ENCODE measurements at places on chromosomes 16 and 17.
A peak's percentile ranks its signal among the peaks of the same experiment; 100 is the strongest.

DNA sequence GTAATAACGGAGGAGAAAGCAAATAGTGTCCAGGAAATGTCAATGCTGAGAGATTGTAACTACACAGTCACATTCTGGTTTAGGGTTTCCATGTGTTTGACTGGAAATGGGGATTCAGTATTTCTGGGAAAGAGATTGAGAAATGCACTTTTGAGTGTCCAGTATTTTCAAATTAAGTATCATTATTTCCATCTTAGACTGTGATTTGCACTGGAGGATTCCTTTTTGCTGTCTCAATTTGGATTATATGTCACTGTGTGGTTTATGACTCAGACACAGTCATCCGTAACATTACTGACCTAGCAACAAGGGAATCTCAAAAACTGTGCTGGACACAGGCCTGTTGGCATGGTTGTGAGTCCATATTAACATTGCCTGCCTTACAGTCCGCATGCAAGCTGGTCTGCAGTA, 681.4 kb downstream of the CDH11 start:
- no peak for DNase-seq

GRCh38 chr16:67415872-67416793, at the start of gene ZDHHC1:
Gene ZDHHC1, minus strand, starts transcription at chr16:67416477. Its CDS starts 8,702 bp downstream, at chr16:67407775.
- peak; percentile 53 for DNase-seq

DNA sequence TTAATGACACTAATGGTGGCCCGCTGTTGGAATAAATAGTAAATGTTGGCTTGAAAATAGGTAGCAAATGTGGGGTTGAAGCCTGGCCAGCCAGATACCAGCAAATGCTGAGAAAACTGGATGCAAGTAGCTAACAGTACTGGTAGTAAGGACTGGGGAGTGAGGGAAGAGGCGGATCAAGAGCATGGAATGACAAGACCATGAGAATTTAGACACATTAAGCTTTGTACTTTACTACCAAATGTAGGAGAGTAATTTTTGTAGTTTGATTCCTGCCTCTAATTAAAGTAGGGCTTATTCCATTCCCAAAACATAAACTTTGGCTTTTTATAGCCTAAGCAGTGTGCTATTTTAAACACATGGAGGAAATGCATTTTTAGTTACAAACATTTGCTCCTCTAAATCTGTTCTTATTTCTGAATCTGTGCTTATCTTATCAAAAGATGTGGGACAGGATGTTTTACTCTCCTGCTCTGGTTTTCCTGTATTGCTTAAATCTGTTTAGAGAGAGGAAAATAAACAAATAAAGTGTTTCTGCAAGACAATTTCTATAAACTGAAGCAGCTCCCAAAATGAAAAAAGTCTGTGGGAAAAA, 44.1 kb downstream of the CFDP1 start:
- DNase-seq: no peak

DNA sequence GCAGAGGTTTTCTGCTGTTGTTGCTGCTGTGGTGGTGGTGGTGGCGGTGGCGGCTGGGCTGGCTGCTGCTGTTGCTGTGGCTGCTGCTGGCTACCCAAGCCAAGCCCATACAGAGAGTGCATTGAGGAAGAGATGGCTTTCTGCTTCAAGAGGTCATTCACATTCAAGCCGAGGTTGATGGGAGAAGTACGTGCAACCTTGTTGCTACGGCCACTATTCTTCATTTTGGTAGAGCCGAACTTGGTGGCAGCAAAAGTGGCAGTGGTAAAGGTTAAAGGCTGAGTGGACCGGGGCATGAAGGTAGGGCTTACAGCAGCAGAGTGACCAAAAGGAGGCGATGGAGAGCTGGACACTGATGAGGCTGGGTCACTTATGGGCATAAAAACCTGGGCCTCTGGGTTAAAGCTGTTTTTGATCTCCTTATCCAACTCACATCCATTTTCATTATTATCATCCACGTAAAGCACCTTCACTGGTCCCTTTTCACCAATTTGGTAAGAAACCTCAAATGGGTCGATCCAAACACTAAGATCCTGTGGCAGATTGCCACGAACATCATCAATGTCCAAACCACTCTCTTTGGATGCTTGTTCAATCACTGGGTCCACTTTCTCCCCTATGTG, 2.8 kb downstream of the TOB1 start:
- DNase-seq: peak; percentile 44

DNA sequence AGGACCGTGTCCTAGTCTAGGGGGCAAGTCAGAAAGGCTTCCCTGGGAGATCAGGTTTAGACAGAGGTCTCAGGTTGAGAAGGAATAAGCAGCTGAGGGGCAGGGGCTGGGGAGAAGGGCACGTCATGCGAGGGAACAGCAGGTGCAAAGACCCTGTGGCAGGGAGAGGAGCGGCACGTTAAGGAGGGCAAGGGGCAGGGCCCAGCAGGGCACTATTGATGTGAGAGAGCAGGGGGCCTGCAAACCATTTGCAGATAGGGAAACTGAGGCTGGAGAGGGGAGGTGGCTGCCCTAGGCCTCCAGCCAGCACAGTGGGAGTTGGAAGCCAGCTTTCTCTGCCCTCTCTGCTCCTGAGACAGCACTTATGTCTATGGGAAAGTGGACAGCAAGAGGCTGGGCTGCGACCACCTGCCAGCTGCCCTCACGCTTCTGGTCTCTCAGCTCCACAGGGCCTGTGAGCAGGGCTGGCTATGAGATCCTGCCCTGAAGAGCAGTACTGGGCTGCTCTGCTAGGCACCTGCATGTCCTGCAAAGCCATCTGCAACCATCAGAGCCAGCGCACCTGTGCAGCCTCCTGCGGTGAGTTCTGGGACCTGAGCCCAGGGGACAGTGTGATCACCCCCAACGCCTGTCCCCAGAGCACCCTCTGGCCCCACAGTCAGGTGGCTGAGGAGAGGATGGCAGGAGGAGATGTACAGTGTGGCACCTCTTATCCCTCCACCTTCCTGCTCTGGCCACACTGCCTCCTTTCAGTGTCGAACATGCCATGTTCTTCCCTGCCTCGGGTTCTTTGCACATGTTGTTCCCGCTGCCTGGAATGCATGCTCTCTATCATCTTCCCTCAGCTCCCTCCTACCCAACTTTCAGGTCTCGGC, 61.5 kb downstream of the USP22 start:
- no peak for DNase-seq

DNA sequence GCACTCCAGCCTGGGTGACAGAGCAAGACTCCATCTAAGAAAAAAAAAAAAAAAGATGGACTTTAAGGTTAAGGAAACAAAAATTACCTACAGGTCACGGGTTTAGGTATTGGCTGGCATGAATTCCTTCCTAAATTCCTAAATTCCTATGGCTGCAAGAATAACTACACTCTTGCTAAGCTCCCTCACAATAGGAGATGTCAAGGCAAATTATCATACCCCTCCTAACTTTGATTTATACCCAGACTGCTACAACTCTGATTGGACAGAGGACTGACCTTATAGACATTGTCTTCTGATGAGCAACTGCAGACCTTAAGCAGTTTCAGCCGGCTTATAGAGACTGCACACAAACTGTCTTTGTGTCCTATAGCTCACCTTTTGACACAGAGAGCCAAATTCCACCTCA, 25.1 kb upstream of the TMC7 start:
- no peak for DNase-seq

DNA sequence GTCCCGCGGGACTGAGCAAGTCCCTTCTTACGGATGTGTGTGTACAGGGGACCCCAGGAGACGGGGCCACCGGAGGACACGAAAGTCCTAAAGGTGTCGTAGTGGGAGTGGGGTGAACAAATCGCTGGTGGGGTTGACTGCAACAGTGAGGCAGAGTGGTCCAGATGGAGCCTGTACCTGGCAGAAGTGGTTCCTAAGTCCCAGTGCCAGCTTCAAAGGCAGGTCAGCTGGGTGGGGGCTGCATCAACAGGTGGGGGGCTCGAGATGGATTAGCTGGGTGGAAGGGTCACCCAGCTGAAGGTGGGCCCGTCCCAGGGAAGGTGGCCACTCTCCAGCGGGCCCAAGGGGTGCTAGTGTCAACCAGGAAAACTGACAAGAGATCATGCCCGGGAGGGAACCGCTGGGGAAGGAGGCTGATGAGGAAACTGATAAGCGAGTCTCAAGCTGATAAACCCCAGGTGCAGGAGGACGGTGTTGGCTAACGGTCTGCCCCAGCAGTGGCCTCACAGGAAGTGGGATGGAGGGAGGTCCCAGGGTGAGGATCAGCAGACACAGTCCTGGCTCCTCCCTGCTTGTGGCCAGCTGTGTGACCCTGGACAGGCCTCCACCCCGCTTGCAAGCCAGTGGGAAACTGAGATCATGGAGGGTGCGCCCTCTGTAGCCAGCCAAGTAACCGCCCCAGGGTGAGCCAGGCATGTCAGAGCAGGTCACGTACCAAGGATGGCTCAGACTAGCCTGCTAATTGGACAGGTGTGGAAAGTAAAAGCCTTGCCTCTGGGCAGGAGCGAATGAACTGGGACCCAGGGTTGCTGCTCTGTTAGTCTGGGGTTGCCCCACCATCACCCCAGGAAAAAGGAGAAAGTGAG, 1.0 kb downstream of the ORAI3 start:
- peak; percentile 47 for DNase-seq

All from CD4-positive, alpha-beta T cell treated with Interleukin-1 beta for 1 hour (primary cell).